ENCODE measurements at places on chromosomes 5 and 9.

DNA sequence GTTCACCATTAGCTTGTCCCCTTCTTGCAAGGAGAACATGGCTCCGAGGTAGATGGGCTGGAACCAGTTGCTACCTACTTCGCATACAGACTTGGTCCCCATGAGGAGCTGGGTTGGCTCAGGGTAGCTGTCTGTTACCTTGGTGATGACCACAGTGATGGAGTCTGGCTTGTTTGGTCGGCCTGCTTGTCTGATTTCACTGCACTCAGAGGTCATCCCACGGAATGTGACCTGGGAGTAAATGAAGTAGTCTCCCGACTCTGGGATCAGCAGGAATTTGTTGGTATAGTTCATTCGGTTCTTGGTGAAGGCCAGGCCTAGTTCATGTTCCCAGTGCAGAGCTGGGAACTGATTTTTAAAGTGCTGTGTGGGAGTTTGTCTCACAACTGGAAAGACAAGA is 15.3 kb downstream of the TNFSF15 start:
- no peak for DNase-seq

GRCh38 chr5:33068786-33069185 is 357.7 kb downstream of the NPR3 start:
- DNase-seq: no peak

- peak; percentile 44 for DNase-seq
These were observed 40.8 kb upstream of the LARP1 start for GRCh38 chr5:154714266-154714986.

DNA sequence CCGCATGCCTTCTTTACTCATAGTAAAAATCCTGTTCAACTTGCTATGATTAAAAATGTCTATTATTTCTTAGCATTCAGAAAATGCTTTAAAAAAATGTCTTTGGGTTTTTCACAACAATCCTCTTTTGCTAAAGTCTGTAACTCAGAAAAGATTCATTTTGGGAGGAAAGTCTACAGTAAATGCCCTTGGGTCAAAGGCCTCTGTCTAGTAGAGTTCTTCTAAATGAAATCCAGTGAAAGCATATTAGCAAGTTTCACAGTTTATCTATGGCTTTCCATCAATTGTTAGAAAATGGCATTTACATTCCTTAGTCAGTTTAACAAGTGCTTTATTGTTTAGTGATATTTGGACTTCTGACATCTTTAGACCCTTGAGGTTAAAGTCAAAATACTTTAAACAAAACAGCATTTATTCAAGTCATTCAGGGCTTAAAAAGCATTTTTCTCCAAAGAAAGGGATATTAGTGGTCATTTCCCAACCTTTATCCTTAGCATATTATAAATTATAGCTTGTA is 137.1 kb upstream of the TARS1 start:
- DNase-seq: no peak

GRCh38 chr9:110156902-110157301 is 51.1 kb downstream of the C9orf152 start:
- DNase-seq: peak; percentile 95

DNA sequence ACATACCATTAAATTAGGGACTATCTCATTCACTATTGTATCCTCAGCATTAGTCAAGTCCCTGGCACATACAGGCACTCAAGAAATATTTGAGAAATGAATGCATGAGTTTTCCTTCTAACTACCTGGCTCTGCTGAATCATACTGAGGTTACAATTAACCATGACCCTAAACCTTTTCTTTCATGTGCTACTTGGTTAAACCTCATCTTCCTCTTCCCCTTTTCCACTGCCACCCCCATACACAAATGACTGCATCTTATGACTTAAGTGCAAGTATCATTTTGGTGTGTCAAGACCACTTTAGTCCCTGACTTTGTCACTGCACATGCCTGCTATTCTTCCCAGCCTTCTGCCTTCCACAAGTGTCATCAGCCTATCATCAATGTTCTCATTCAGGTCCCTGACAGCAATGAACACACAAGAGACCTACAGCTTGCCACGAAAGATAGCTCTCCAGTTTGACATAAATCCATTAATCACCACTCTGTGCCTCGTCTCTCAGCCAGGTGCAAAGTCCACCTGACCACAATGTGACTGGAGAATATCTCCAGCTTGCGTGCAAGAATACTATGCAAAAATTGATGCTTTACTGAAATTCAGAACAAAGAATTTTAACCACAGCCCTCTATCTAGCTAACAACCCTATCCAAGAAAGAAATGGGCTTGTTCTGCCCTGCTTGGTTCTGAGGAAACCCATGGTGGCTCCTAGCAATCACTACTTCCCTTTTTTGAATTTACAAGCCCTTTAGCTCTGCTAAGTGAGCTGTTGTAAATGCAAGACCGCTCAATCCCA is 74.5 kb downstream of the MAPKAP1 start:
- DNase-seq: no peak

- DNase-seq: peak; percentile 90
These were observed 313.8 kb downstream of the ENC1 start for GRCh38 chr5:74326571-74327338.

DNA sequence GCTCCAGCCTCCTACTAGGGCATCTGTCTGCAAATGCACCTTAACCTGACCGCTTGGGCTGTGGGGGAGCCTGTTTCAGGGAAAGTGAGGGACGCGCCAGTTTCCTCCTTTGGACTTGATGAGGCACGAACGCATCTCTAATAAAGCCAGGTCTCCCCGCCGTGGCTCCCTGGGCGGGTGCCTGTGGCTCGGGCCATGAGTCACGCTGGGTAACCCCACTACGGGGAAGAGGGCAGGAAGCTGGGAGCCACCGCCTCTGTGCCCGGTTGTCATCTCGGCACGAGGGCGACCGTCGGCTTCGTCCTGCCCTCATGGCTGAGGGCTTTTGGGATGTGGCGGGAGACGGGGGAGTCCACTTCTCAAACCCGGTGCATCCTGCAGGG is 12.1 kb downstream of the NOTCH1 start:
- no peak for DNase-seq

All from AG10803 (cell line).